ENCODE measurements at places on chromosomes 4 and X.

DNA sequence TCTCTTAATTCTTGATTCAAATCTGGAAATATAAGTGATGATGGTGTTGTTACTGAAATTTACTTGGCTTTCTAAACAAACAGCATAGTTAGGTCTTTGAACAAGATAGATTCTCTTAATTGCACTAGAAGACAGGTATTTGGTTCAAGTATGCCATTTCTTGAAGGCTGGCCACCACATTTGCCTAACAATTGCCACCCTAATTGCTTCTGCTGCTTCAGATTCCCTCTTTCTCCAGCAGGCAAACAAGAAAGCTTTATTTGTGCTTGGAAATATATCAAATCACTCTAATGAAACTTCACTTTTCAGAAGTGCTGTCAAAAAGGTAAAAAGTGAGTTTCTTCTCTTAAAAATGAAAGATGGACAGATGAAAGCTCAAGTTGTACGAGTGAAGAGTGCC is 418.6 kb downstream of the INPP4B start:
- DNase-seq: no peak
- no peaks in the 10 kb centered on the region for H3K4me1 ChIP-seq
- H3K27me3 ChIP-seq: no peaks in the 10 kb centered on the region
- H3K27ac ChIP-seq: no peak overlapping the region

DNA sequence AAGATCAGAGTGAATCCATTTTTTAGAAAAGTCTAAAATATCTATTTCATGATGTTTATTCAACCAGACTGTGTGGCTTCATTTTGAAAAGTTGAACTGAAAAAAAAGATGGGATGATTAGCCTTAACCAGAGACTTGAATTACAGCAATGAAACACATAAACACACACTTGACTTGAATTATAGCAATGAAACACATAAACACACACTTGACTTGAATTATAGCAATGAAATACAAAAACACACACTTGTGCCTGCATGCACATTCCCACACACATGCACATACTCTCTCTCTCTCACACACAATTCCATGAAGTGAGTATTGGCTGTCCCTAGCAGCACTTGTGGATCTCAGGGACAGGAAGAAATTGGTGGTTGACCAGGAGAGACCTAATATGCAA is 286.8 kb downstream of the USP46 start:
- peak overlapping the region; percentile 84 for H3K27ac ChIP-seq
- H3K4me1 ChIP-seq: peaks cover 46% of the 10 kb centered on the region
- H3K4me3 ChIP-seq: no peak overlapping the region
- no peak for DNase-seq
- H3K27me3 ChIP-seq: peaks cover 5% of the 10 kb centered on the region

DNA sequence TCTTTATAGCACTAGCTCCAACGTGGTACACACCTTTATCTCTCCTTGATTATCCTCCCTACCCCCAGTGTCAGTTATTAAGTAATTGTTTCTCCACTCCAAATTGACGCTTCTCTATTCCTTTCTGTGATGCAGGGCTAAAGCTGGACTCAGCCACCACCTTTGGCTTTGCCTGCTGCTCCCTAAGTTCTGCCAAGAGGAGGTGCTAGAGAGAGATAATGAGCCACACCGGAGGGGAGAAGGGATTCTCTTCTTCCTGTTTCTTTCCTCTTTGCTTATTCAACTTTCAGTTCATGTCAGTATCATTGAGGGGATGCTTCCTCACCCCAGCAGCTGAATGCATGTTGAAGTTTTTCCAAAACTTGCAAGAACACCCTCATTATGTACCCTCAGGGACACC is 176.5 kb downstream of the GBA3 start:
- no peak for DNase-seq
- no peak overlapping the region for H3K27ac ChIP-seq
- H3K36me3 ChIP-seq: no peaks in the 10 kb centered on the region
- H3K4me1 ChIP-seq: no peaks in the 10 kb centered on the region
- H3K27me3 ChIP-seq: peaks cover 7% of the 10 kb centered on the region

GRCh38 chr4:10371869-10372471 is 85.3 kb downstream of the ZNF518B start:
- H3K36me3 ChIP-seq: no peaks in the 10 kb centered on the region
- DNase-seq: peak; percentile 7
- H3K27me3 ChIP-seq: peaks cover 16% of the 10 kb centered on the region

DNA sequence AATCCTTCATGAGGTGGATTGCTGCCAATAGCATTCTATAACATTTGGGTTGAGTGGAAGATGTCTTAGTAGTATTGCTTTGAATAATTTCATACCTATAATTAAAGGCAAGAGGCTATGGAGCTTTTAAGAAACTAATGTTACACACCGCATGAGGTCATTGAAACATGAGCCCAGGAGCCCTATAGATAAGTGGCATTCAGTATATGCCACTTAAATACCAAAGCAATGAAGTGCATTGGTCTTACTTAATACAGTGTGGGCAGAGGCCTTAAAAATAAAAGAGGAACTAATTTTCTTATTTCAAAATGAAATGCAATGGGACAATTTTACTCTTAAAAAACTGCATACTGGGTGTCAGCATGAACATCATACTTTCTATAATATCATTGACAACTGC is 47.5 kb downstream of the SPATA18 start:
- H3K27ac ChIP-seq: no peak overlapping the region
- H3K4me1 ChIP-seq: peaks cover 6% of the 10 kb centered on the region
- H3K27me3 ChIP-seq: no peaks in the 10 kb centered on the region
- no peak for DNase-seq
- no peak overlapping the region for H3K4me3 ChIP-seq

- no peaks in the 10 kb centered on the region for H3K36me3 ChIP-seq
- H3K4me3 ChIP-seq: no peak overlapping the region
- no peak for DNase-seq
- no peak overlapping the region for H3K27ac ChIP-seq
- H3K4me1 ChIP-seq: peaks cover 9% of the 10 kb centered on the region
These were observed 558.2 kb upstream of the GNPDA2 start for GRCh38 chr4:45284400-45285085.

DNA sequence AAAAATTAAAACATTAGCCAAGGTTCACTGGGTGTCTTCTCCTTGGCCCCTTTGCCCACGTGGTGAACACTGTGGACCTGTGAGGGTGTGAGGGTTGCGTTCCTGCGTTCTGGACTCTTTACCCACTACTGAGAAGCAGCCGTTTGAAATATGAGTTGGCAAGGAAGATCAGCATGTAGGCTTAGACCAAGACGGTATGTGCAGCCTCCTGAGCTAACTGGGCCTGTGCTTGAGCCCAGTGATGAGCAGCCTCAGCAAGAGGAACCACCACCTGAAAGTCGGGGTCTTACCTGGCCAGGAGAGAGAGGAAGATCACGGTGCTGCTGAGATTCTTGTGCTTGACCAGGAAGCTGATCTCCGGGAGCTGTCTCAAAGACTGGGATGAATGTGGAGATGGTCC is 19.5 kb downstream of the RGS12 start:
- peaks cover 26% of the 10 kb centered on the region for H3K36me3 ChIP-seq
- H3K4me1 ChIP-seq: peaks cover 64% of the 10 kb centered on the region
- no peak overlapping the region for H3K27ac ChIP-seq
- peaks cover 15% of the 10 kb centered on the region for H3K27me3 ChIP-seq
- H3K4me3 ChIP-seq: no peak overlapping the region
- no peak for DNase-seq

- no peak for DNase-seq
- no peaks in the 10 kb centered on the region for H3K36me3 ChIP-seq
These were observed 233.6 kb upstream of the RPS6KA3 start for GRCh38 chrX:20500171-20500865.

DNA sequence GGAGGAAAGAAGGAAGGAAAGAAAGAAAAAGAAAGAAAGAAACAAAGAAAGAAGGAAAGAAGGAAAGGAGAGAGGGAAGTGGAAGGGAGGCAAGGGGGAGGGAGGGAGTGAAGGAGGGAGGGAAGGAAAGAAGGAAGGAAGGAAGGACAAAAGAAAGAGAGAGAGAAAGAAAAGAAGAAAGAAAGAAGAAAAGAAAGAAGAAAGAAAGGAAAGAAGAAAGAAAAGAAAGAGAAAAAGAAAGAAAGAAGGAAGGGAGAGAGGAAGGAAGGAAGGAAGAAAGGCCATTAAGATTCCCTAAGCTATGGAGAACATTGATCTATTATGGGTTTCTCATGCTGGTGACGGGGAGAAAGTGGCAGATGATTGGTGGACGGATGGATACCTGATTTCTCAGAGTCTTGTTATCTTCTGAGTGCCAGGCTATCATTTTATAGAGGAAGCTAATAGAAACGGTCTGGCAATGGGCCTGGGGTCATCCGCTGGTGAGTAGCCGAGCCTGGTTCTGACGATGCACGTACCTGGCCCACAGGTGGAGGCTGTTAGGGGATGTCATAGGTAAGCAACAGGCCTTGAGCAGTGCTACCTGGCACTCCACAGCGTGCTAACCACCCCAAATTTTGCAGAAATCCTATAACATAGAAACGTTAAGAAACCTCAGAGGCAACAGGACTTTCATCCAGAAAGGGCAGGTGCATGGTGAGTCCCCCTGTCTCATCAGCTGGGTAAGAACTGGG is 142.9 kb downstream of the SHOX start:
- no peak for DNase-seq
- H3K36me3 ChIP-seq: no peaks in the 10 kb centered on the region
- H3K4me1 ChIP-seq: peaks cover 13% of the 10 kb centered on the region
- H3K4me3 ChIP-seq: no peak overlapping the region

GRCh38 chr4:113539408-113539807 is 222.1 kb downstream of the CAMK2D start:
- H3K4me3 ChIP-seq: no peak overlapping the region
- no peaks in the 10 kb centered on the region for H3K36me3 ChIP-seq
- no peaks in the 10 kb centered on the region for H3K27me3 ChIP-seq
- no peak for DNase-seq
- no peaks in the 10 kb centered on the region for H3K4me1 ChIP-seq
- H3K27ac ChIP-seq: no peak overlapping the region

- H3K4me1 ChIP-seq: peaks cover 38% of the 10 kb centered on the region
- DNase-seq: no peak
- H3K36me3 ChIP-seq: no peaks in the 10 kb centered on the region
- H3K27me3 ChIP-seq: no peaks in the 10 kb centered on the region
These were observed 229.5 kb downstream of the SPCS3 start for GRCh38 chr4:176549161-176549865.

DNA sequence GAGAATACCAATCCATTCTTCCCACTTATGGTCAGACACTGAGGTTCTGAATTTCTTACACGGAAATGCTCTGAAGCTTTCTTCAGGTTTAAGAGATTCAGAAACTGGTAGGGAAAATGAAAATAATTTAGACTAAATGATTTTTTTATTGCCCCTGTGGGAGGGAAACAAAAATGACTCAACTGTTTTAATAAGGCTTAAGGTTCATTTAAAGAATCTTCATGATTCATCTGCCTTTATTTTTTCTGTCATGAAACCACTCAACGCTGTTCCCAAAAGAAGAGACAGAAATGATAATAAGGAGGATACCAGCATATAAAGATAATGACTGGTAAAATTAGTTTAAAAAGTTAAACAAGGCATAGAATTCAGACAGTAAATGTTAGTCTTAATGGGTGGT is 39.3 kb upstream of the FAM47B start:
- H3K27ac ChIP-seq: no peak overlapping the region
- no peaks in the 10 kb centered on the region for H3K4me1 ChIP-seq
- DNase-seq: no peak
- H3K36me3 ChIP-seq: no peaks in the 10 kb centered on the region
- no peak overlapping the region for H3K4me3 ChIP-seq

DNA sequence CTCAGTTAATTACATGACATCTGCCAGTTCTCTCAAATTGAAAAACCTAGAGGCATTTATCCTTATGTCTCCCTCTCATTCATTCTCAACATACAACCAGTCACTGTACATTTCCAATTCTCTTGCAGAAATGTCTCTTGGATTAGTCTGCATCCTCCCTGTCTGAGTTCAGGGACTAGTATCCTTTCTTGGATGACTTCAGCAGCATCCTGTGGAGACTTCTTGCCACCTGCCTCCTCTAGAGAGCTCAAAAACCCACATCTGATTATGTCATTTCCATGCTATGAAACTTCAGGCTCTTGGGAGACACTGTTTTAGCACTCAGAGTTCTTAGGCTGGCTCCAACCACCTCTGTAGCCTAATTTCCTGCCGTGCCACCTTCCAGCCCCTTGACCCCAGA is 515.1 kb upstream of the DIPK2B start:
- no peaks in the 10 kb centered on the region for H3K36me3 ChIP-seq
- H3K27ac ChIP-seq: no peak overlapping the region
- H3K4me3 ChIP-seq: no peak overlapping the region
- DNase-seq: no peak

GRCh38 chrX:6095469-6095868 is 133.2 kb downstream of the NLGN4X start:
- DNase-seq: no peak
- H3K4me1 ChIP-seq: no peaks in the 10 kb centered on the region
- no peak overlapping the region for H3K4me3 ChIP-seq
- H3K27me3 ChIP-seq: peaks cover 5% of the 10 kb centered on the region
- H3K36me3 ChIP-seq: peaks cover 16% of the 10 kb centered on the region

DNA sequence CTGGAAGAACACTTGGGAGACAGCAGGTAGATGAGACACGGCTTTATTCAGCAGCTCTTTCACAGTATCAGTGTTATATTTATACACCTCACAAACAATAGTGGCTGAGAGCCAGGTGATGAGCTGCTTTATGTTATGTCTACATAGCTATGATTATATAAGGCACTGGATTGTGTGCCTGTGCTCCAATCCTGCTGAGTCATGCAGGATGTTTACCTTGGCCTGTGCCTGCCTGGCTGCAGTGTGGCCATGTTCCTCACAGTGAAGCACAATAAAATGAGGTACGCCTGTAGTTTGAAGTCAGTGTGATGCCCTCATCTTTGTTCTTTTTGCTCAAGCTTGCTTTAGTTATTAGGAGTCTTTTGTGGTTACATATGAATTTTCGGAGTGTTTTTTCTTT is 31.3 kb downstream of the CXCL13 start:
- no peak overlapping the region for H3K27ac ChIP-seq
- no peak for DNase-seq
- no peak overlapping the region for H3K4me3 ChIP-seq
- no peaks in the 10 kb centered on the region for H3K4me1 ChIP-seq
- H3K36me3 ChIP-seq: no peaks in the 10 kb centered on the region

GRCh38 chrX:154779261-154779660 is 16.6 kb downstream of the DKC1 start:
- DNase-seq: no peak
- peaks cover 44% of the 10 kb centered on the region for H3K36me3 ChIP-seq
- H3K27ac ChIP-seq: peak overlapping the region; percentile 45

DNA sequence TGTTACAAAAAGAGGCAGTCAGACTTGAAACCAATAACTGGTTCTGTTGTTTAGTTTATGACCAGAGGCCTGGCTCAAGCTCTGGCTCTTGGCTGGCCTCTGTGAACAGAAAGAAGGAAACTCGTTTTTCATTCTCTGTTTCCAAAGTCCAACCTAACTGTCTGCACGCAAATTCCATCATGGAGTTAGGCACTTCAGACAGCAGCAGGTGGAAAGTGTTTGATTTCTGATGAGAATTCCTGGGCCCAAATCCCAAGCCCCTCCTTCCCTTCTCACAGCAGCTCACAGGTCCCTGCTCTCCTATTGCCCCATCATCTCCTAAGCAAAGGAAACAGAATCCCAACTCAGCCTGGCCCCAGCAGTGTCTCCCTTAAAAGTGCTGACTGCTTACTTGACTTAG is 42.8 kb upstream of the FGF16 start:
- H3K4me1 ChIP-seq: no peaks in the 10 kb centered on the region
- no peak overlapping the region for H3K27ac ChIP-seq
- no peaks in the 10 kb centered on the region for H3K36me3 ChIP-seq
- H3K27me3 ChIP-seq: peaks cover 4% of the 10 kb centered on the region
- no peak for DNase-seq

Measured in nephron progenitor cell (in vitro differentiated cells).